Dermis blood vessel endothelial cell (primary cell): ENCODE measurements at places on chromosomes 11 and 22. TPM values are rescaled to one million over a fixed set of nuclear protein-coding genes. Genes with fewer than 3 reads are reported as not detected.

- no peak for DNase-seq
Measured at GRCh38 chr11:104118105-104118744, 45.7 kb downstream of the PDGFD start.

DNA sequence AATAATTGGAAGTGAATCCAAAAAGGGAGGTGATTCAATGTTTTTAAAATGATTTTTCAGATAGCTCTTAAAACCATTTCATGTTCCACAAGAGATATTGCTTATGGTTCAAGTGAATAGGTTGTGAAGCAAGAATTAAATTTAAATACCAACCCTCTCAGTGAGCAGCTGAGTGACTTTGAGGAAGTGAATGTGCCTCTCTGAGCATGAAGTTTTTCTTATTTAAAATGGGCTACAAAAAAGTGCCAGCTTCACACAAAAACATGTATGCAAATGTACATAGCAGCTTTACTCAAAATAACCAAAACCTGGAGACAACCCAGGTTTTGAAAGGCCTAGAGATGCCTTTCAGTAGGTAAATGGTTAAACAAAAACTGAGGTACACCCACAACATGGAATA, 35.5 kb upstream of the GAB4 start:
- DNase-seq: no peak

GRCh38 chr22:25012741-25013143, 60.2 kb downstream of the KIAA1671 start:
- DNase-seq: no peak

DNA sequence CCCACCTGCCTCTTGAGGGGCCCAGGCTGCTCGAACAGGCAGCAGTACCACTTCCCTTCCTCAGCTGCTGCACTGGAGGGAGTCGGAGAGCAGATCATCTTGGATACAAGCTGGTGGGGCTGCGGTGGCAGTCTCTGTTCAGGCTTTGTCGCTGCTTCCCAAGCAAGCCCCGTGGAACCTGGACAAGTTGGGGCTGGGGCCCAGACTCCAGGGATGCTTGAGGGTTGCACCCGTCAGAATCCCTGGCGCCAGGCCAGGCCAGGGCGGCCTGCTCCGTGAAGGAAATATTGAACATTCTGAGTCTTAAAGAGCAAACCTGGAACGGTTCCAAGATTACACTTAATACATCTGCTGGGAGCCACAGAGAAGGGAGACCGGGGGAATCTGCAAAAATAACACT, 310.1 kb upstream of the SORL1-AS1 start:
- DNase-seq: peak; percentile 15

GRCh38 chr11:28003615-28004014, 104.3 kb downstream of the KIF18A start:
- no peak for DNase-seq

- peak; percentile 59 for DNase-seq
Measured at GRCh38 chr11:128399251-128400121, 187.9 kb downstream of the ETS1 start.

DNA sequence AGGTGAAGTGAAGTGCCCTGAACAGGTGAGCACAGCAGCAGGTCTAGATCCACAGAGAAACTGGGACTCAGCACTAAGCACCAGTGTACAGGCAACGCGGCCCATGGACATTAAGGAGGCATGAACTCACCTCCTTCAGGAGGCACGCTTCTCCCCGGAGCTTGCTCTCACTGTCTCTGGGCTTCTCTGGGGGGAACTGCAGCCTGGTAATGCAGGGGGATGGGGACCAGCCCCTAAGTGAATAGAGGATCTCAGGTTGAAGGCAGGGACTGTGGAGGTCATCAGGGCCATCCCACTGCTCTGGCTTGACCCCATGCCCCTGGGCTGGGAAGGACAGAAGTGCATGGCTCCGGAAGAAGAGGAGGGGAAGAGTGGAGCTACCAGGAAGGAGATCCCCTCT, 495.6 kb upstream of the B3GAT1 start:
- DNase-seq: no peak

DNA sequence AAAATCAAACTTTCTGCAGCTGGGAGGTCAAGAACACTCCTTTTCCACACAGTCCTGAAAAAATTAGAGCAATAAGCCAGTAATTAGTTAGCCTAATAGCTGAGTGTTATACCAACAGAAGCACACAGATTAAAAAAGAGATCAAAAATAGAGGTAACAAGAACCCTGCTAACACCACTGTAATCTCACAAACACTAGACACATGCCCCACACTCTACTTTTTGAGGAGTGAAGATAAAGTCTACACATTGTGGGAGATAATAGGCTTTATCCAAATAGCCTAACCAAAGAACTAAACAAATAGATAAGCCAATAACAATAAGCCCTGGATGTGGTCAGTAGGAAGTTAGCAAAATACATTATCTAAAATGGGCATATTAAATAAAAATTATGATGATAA, 372.7 kb upstream of the ANO5 start:
- DNase-seq: no peak

DNA sequence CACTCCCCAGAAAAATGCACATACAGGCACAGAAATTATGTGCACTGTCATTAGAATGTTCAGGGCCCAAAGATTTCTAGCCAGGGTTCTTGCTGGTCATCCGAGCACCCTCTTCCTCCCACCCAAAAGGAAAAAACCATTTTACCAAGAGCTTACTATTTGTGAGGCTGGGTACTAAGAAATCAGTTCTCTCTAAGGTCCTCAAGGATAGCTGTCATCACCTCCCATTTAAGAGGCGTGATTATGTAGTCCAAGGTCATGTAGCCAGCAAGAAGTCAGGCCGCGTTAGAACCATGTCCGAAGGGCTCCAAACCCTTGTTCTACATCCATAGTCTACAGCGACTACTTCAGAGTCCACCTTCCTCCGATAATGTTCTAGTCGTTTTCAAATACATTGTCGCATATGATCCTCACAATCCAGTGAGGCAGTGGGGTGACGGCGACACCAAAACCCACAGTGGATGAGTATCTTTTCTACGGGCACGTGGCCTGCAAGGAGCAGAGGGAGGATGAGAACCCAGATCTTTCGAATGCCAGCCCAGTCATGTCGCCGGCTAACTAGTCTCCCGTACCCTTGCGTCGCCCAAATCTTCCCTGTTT, 634 bp downstream of the TIMM8B start:
- peak; percentile 45 for DNase-seq

DNA sequence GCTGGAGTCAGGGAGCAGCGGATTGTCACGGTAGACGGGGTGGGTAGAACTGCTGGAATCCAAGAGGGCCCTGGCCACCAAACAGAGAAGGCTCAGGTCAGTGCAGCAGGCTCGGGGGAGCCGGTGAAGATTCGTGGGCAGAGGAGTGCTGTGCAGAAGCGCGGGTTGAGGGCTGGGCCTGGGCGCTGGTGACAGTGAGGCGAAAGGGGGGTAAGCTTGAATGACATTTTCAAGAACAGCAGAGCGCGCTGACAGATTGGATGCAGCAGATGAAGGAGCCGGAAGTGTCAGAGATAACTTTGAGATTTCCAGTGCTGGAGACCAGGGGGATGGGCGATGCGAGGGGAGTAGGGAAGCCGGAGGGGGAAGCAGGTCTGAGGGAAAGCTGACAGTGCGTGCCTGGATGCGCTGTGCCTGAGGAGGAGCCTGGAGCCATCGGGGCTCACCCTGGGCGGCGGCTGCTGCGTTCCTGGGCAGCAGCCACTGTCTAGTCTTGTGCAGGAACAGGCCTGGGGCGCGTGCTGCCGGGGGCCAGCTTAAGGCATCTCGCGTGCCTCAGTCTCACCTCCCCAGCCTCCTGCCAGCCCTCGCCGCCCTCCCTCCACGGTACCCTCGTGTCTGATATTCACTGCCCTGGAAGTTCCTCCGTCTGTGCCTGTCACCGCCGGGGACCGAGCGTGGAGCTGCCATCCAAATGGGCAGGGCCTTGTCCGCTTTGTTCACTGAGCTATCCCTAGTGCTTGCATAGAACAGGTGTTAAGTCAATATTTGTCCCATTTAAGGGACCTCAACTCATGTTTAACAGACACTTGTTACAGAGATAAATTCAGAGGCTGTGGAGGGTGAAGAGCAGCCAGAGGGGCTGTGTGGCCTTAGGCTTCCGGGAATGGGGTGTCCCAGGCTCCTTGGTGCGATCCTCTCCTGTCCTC, 5.2 kb downstream of the GRIK4 start:
- no peak for DNase-seq

DNA sequence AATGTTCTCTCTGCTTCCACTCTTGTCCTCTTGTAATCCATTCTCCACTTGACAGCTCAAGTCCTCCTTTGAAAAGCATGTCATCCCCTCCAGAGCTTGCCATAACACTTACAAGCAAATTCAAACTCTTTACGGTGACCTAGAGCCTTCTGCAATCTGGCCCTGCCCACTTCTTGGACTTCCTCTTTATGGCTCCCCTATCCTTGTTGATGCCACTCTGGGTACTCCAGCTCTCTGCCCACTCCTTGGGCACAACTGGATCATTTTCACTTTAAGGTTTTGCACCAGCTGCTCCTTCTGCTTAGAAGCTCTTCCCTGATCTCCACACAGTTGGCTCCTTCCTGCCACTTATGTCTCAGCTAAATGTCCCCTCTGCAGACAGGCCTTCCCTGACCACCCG, 217.9 kb downstream of the DSCAML1 start:
- no peak for DNase-seq

DNA sequence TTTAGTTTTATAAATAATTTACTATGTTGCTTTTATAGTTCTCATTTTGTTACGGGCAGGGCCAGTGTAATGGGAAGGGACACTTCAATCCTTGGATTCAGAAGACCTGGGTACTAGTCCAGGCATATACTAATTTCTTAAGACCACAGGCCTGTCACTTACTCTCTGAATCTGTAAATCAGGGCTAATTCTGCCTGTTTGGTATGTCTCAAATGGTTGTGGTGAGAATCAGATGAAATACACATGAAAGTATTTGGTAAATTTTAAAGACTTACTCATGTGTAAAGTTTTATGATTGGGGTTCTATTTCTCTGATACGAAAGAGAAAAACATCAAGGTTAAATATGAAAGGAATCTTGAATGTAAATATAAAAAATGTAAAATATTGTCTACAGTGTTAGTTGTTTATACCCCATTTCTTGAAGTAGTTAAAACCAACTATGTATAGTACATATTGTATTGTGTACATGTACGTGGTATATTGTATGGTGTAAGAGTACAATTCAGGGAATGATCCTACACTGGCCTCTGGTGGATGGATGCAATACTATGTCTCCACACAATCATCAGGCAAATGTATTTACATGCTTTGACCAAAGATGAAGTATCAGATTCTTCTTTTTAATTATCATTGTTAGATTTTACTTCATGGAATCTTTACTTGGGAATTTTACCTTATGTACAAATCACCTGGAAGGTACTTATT, 24.5 kb upstream of the RAG2 start:
- DNase-seq: peak; percentile 50

DNA sequence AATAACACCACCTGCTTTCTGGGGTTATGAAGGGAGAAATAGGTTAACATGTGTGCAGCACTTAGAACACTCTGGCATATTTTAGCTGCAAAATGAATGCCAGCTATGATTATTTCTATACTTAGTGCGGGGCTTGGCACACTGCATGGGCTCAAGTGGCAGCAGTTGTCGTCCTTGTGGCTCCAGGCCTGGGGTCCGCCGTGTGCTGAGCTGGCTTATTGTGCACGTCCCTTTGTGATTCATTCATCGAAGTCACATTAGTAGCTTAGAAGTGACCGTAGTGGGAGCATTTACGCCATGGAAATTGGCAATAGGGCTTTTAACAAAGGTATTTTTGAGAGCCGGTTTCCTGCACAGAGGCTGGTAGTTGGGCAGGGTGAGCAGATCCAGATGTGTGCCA, 4.2 kb downstream of the RASD2 start:
- no peak for DNase-seq

DNA sequence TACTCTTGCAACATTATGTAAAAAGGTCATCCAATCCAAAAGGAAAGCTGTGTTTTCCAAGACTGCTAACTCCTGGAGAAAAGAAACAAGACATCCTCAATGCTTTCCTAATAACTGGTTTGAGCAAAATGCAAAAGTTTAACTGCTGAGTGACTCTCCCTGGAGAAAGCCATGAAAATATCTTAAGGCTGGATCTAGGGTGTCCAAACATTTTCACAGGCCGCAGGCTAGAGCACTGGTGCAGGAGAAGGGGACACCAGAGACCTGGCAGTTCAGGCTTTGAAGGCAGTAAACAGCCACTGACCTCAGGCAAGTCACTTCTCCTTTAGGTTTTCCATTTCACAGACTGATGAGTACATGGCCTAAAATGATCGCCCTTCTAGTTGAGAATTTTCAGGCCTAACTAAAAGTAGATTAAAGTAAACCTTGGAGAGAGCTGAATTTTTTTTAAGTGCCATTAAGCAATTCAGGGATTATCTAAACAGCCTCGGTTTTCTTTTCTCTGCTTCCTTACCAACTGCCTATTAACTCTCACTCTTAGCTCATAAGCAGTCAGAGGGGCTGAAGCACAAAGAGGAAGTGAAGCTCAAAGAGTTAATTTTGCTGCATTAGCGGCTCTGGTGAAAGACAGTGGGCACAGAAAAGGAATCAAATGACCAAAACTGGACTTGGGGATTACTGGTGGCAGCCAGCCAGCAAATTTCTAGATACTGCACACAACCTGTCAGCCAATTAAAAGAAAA, 2.3 kb downstream of the CHKA start:
- peak; percentile 20 for DNase-seq

GRCh38 chr22:49997932-49998717, 14.4 kb downstream of the IL17REL start:
- no peak for DNase-seq

DNA sequence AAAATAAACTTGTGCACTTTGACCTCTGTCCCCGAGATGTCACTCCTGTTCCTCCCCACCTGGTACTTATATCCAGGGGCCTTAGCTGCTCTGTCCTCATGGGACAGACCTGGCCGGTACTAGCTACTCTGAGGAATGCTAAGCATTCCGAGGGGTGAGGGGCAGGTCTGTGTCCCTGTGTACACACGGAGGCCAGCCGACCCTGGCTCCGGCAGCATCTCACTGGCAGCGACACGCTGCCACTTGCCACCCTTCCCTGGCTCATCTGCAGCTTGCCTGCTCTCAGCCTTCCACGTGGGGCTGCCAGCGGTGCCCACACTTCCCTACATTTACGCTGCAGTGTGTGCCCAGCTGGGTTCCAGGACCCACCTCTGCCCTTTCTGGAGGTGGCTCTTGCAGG, 21.6 kb upstream of the TEF start:
- DNase-seq: no peak

- no peak for DNase-seq
Measured at GRCh38 chr11:75063741-75064314, 32.8 kb downstream of the OR2AT4 start.

GRCh38 chr11:113567867-113568544, 92.8 kb upstream of the DRD2 start:
- no peak for DNase-seq

- no peak for DNase-seq
Measured at GRCh38 chr11:104858882-104859775, 39.1 kb downstream of the CASP12 start.

P4HA3 gene
- 19.2 and 37.4 TPM in 2 replicates for total RNA-seq

SUSD2 gene
- total RNA-seq: 0.34 and 0.60 TPM in 2 replicates

GGT5 gene
- 4.9 and 27.8 TPM in 2 replicates for total RNA-seq

CXCR5 gene
- not detected in 2 replicates for total RNA-seq

LDHAL6A gene
- not detected in 2 replicates for total RNA-seq

KCNJ5 gene
- total RNA-seq: 0.14 TPM in 1 of 2 replicates, not detected in the other

LINC01488 gene
- not detected in 2 replicates for total RNA-seq

SMC1B gene
- not detected in 2 replicates for total RNA-seq
